ENCODE measurements at places on chromosomes 11 and 22.

DNA sequence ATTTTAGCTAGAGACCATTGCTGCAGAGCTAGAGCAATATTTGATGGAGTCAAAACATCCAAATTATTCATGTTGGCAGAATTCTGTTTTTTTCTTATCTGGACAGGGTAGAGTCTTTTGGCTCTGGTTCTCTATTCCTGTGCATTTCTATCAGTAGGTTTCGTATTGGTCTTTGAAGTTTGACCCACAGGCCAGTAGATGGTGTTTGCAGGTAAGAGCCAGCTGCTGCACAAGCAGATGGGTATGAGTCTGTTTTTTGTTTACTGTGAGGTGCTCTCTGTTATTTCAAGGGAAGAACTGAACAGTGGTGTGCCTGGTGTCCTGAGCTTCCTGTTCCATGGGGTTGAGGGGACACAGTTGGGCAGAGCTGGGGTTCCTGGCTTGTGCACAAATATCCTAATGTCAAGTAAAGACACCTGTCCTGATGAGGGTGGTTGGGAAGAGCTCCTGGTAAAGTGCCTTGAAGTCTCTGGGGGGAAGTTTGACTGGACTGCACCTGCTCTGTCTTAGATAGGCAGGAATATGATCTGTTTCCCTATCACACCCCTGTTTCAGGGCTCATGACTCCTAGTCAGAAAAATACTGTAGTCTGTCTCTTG is 34.0 kb upstream of the SLC22A25 start:
- DNase-seq, result no peak

- no peak for DNase-seq
These were observed 111.7 kb downstream of the TEAD1 start for GRCh38 chr11:12785901-12786300.

DNA sequence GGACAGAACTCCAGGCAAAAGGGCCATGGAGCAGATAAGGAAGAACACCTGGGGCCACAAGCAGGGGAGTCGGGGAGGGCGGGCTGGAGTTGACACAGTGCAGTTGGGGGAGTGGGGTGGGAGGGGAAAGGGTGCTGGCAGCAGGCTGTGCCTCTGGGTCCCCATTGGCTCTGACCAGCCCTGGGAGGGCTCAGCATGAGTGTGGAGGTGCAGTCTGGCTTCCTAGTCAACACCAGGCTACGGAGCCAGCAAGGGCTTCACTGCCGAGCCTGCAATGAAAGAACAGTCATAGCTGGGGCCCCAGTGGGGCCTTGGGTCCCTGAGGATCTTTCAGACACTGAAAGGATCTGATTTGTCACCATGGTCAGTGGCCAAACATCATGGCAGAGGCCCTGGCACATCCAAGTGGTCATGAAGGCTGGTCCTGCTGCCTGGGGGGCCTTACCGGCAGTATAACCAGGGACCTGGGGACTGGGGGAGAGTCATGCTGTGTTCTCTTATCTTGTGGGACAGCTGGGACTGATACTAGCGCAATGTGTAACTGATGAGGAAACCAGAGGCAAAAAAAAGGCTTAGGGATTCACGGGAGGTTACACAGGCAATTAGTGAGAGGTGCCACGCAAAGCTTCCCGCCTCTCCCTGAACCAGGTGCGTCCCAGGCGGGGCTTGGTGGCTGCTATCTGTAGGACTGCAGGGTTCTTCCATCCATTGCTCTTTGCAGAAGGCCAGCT is 11.6 kb downstream of the SLC37A2 start:
- DNase-seq, result no peak

GRCh38 chr11:58165504-58166106 is 23.3 kb upstream of the OR9Q2 start:
- DNase-seq, result no peak

DNA sequence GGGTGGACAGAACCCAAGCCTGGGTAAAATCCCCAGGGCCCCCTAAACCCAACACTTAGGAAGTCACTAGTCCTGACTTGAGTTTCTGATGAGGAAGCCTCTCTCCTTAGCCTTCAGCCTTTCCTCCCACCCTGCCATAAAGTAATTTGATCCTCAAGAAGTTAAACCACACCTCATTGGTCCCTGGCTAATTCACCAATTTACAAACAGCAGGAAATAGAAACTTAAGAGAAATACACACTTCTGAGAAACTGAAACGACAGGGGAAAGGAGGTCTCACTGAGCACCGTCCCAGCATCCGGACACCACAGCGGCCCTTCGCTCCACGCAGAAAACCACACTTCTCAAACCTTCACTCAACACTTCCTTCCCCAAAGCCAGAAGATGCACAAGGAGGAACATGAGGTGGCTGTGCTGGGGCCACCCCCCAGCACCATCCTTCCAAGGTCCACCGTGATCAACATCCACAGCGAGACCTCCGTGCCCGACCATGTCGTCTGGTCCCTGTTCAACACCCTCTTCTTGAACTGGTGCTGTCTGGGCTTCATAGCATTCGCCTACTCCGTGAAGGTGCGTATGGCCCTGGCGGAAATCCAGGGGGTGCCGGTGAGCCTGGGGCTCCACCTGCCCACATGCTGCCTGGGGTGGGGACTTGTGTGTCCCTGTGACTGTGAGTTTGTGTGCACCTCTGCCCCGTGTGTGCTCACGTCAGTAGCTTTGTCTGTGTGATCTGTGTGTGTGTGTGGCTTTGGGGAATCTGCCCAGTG is at the start of gene IFITM1:
TSS of gene IFITM1 (plus strand) at position 254 of the 767 bp plus-strand sequence. CDS start at position 385, 131 bp downstream.
- DNase-seq, result peak; percentile 37

DNA sequence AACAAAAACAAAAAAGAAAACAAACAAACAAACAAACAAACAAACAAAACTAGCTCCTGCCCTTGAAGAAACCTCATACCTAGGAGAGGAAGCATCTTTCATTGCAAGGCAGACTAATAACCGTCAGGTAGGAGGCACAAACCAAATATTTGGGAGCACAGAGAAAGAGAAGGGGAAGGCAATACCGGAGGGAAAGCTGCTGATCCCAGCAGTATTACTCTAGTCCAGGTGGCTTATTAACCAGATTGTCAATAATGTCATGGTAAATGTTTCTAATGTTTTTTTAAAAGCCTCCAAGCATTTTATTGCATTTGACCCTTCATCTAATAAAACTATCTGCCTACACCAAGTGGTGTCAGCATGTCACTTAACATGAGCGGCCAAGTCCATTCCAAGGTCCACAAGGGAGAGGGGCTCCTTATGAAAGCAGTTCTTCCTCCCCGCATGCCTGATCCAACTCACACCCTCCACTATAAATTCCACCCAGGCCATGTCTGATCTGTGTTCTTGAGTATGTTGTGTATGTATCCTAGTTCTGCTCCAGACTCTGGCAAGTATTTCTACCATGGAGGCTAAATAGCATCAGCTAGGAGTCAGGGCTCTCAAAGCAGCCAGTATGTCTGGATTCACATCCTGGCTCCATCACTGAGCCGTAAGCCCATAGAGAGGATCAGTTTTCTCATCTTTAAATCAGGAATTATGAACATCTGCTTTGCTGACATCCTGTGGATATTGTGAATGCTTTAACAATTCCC is 208.1 kb upstream of the TENM4 start:
- DNase-seq, result peak; percentile 51

GRCh38 chr11:34487430-34487829 is 26.2 kb downstream of the ELF5 start:
- no peak for DNase-seq

GRCh38 chr11:117545706-117546105 is 218.1 kb downstream of the CEP164 start:
- no peak for DNase-seq

- DNase-seq, result no peak
These were observed 346.4 kb upstream of the B3GAT1 start for GRCh38 chr11:134758342-134758931.

GRCh38 chr11:101127699-101128570 is 1.7 kb downstream of the PGR start:
- DNase-seq, result peak; percentile 22

DNA sequence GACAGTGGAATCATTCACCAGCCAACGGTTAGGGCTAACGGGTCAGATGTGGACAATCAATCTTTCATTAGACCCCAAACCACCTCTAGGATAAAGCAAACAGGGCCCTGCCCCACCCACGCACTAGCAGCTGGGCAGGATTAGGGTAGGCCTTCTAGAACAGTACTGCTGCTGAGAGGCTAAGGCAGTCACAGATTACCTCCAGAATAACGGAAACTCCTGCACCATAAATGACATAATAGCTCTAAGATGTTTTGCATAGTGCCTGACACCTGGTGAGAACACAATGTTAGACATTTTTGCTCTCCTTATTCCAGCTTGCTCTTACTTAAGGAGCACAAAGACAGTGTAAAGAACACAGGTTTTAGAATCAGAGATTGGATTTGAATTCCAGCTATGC is 1.8 kb downstream of the SYTL2 start:
- no peak for DNase-seq

DNA sequence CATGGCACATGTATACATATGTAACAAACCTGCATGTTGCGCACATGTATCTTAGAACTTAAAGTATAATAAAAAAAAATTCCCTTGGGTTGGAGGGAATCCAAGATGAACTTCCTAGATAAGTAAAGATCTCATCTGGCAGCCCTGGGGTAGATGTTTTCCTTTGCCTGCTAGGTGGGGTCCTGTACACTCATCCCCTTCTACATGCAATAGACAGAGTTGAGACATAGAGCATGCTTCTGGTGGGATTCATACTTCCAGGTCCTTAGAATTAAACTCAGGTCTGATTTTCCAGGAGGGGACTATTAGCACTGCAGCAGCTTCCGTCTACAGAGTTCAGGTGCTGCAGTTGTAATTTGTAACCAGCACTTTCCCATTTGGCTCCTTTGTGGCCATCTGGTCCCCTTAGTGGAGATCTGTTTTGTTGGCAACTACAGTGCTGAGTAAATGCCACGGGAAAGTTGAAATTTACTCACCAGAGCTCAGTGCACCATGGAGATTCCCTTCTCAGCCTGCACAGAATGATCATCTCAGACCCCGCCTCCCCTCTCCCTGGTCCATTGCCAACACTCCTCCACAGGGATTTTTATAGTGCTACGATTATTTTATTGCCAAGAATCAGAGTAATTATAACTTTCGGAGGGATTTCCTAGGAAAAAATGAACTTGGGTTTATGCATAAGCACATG is 220.1 kb upstream of the E2F8 start:
- peak; percentile 67 for DNase-seq

- DNase-seq, result no peak
These were observed 520.8 kb upstream of the KIRREL3 start for GRCh38 chr11:127521413-127521812.

GRCh38 chr11:65392899-65393298 is 6.5 kb downstream of the FRMD8 start:
- DNase-seq, result no peak

- DNase-seq, result peak; percentile 43
These were observed 4.3 kb upstream of the LRP5 start for GRCh38 chr11:68308068-68308467.

DNA sequence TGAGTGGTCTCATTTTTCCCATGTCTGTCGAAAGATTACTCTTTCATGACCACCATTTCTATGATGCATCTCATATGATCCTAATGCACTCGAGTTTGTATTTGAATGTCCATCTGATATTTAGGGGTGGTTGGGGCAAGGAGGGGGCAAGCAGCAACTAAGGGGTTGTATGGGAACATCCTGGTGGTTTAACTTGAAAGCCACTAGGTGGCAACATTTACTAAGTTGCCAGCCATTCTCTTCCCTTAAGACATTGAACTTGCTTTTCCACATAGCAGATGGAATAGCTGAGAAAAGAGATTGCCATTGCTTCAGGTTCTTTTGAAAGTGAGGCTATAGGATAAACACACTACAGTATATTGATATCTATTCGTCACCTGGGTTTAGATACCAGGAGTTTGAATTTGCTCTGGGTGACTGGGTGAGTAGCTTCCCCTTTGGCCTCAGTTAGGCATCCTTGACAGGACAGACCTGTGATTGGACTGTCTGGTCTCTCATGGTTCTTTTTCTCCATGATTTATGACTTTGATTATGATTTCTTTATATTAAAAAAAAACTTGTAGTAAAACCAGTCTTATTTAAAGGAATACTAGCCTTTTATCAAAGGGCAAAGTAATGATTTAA is 32.4 kb downstream of the NF2 start:
- DNase-seq, result no peak

GRCh38 chr11:128692753-128693415 is 988 bp upstream of the FLI1 start:
- DNase-seq, result peak; percentile 73

GRCh38 chr11:68302670-68303069 is 9.7 kb upstream of the LRP5 start:
- DNase-seq, result no peak

GRCh38 chr11:98069861-98070260 is 950.9 kb upstream of the CNTN5 start:
- DNase-seq, result no peak

DNA sequence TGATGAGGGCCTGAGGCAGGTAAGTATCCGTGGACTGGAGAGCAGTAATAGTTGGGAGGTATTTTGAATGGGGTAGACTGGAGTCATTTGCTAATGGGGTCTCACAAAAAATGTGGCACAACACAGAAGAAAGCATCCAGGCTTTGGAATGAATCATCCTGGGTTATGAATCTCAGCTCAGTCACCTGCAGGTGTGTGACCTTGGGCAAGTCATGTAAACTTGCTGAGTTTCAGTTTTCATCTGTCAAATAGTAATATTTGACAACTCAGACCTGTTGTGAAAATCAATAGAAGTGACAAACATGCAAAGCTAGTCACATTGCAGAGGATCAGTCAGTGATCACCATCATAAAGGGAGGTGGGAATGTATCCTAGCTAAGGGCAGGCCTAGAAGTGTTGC is 232.0 kb upstream of the TENM4 start:
- no peak for DNase-seq

- peak; percentile 93 for DNase-seq
These were observed 15.4 kb downstream of the ARHGEF17 start for GRCh38 chr11:73323464-73323863.

DNA sequence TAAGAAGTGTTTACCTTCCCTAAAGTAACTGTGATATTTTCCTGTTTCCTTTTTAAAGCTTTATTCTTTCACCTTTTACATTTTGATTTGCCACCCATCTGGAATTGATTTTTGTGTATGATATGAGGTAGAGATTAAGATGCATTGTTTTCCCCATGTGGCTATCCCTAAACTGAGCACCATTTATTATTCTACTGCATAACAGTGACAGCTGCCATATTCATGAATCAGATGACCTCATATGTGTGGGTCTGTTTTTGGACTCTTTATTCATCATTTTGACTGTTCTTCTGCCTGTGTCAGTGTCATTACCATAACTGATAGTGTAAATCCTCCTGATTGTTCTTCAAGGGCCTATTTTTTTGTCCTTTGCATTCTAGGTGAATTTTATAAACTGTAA is 50.8 kb downstream of the HIPK3 start:
- no peak for DNase-seq

DNA sequence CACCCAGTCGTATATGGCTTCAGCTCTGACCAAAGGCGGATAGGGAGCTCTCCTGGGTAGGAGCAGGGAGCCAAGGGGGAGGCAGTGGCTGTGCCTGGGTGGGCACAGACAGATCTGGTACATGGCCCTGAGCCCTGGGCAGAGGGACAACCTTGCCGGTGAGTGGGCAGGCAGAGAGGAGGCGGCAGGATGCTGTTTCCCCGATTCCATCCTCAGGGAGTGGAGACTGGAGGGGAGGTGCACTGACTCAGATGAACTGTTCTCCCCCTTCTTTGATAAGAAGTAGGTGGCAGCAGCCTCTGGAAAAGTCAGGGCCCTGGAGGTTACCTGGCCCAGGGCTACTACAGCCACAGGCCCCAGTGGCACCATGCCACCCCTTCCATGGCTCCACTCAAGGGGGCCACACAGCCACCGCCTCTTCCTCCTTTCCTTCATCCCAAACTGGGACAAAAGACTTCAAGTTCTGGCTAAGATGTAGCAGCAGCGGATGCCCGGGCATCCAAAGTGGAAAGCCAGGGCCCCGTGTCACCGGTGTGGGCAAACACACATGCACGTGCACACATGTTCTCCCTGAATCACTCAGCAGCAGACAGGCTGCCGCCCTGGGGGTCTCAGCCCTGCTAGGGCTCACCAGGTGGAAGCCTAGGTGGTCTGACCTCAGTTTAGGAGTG is 13.4 kb downstream of the CXCR5 start:
- DNase-seq, result no peak
